KBM-7 (cell line): ENCODE measurements at places on chromosomes 3 and 15.
A peak's percentile ranks its signal among the peaks of the same experiment; 100 is the strongest.

- peak; percentile 62 for DNase-seq
Observed at GRCh38 chr15:83206526-83207008, 1.1 kb downstream of the HDGFL3 start.

DNA sequence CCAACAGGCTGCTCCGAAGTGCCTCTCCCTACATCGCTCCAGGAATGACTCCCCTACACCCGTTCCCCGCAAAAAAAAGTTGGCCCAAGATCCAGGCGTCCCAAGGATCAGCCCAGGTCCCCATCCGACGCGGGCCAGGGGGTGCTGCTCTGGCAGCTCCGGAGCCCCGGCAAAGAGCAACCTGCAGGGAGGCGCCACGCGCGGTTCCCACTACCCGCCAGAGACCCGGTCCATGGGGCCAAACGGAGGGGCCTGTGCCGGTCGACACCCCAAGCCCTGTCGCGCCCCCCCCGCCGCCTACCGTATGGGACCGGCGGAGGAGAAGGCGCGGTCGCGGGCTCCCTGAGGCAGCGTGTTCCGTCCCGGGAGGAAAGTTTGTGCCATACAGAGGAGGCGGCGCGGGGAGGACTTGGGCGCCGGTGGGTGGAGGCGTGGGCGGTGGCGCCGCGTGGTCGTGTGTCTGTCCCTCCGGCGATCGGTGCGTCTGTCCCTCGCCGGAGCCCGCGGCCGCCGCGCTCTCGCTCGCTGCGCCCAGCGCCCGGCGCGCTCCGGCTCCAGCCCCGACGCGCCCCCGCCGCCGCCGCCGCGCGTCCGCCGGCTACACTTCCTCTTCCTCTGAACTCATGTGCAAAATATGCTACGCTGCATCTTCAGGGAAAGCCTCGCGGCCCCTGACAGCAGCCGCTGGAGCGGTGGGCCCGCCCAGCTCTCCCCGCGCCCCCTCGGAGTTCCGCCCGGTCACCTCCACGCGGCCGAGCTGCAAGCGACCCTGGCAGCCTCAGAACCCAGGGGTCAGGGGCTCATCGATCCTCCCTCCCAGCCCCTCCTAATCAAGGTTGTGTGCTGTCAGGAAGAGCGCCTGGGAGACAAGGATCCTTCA is at the start of gene RFTN1:
Gene RFTN1, minus strand, starts transcription at position 559 of the 880 bp plus-strand sequence. CDS start 19,830 bp downstream, outside the sequence.
- peak; percentile 70 for DNase-seq

DNA sequence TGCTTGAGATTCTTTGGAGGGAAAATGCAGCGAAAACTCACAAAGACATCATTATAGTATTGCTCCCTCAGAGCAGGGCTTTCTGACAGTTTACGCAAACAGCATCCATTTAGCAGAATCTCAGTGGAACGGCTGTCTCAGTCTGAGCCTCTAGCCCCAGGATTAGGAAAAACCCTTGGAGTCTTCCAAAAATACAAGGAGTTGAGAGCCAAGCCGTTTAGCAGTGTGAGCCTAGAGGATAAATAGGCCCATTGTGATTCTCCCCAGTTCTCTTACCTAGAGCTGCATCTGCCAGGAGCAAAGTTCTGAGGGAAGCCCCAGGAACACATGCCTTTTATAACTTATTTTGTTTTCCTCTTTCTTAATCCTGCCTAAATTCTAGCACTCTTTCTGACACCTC is 359.6 kb downstream of the NTRK3 start:
- DNase-seq, result no peak

DNA sequence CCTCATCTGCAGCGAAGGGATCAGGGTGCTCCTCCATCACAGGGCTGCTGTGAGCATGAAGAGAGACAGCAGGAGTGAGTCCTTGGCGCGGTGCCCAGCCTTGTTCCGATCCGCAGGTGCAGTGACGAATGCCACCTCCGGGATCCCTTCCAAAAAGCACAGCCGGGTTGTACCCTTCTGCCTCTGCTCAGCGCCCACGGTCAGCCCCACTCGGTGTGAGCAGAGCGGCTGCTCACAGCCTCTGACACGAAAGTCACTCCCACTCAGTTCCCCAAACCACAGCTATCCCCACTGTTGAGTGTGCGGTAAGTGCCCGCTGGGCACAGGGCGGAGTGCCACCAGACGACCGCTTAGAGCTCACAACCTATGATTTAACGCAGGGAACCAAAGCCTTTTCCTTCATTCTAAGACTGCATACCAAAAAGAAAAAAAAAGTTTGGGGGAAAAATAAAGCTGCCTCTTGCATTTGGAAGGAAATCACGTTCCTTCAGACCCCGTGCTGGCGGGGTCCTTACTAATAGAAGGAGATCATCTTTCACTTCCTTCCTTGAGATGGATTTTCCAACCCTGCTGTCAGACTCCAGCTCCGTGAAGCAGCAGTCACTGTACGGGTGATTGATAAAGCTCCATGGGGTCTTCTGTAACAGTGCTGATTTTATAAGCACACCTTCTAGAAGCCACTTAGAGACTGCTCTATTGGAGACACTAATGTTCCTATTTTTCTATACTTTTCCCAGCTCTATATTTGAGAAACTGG is 34.7 kb upstream of the TUBGCP5 start:
- DNase-seq, result peak; percentile 38

- DNase-seq, result no peak
Observed at GRCh38 chr3:28376424-28376823, 27.8 kb upstream of the AZI2 start.

GRCh38 chr3:70053293-70053692 is 53.8 kb downstream of the SAMMSON start:
- DNase-seq, result no peak

DNA sequence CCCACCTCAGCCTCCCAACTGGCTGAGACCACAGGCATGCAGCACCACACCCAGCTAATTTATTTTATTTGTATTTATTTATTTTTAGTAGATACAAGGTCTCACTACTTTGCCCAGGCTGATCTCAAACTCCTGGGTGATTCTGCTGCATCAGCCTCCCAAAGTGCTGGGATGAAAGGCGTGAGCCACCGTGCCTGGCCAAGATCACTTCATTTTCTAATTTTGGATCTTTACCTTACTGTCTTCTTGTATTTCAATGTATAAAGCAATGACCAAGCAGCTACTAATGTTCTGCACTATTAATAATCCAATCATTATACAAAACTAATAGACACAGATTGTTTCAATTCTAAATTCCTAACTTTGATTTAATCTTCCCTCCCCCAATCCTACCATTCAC is 56.2 kb downstream of the LRRFIP2 start:
- DNase-seq, result no peak

DNA sequence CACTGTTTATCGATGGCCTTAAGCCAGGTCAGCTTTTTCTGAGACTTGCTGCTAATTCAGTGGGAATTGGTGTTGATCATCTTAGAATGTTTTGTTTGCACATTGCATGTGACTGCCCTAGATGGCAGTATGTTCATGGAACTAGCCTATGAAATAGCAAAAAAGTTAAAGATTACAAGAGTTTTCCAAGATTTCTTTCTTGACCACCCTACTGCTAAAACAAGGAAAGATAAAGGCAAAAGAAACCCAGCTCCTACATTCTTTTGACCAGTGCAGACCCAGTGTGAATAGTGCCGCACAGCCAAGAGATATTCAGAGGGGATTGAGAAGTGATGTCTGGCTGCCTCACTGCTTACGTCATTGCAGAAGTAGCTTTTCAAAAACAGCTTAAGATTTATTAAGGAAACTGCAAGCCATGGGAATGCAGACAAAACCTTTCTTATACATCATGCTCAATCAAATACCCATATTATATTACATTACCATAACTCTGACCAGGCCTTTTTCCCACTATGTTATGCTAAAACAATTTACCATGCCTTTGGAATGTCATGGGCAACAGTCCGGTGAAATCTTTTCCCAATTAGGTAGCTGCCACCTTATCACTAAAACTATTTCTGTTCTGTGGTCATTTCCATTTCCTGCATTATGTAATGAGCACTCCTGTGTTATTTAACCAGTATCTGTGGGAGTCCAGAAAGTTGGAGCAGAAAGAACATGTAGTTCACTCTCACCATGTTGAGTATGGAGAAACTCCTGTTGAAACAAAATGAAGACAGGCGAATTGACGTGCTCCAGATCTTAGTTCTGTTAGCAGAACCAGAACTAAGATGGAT is 6.0 kb downstream of the PHLDB2 start:
- DNase-seq, result no peak

DNA sequence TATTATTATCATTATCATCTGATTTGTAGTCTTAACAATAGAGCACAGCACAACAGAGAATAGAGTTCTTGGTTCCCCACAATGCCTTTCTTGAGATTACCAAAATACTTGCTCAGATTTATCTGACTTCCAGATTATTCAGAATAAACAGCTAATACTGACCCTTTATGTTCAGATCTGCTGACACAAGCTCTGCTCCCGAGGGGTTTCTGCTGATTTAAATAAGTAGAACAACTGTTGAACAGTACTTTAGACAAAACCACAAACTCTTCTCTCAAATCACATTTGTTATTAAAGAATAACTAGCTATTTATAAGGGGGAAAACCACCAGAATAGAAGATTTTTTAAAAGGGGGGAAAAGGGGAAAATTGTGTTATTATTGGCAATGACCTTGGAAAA is 380.2 kb upstream of the ATP11B start:
- DNase-seq, result no peak

DNA sequence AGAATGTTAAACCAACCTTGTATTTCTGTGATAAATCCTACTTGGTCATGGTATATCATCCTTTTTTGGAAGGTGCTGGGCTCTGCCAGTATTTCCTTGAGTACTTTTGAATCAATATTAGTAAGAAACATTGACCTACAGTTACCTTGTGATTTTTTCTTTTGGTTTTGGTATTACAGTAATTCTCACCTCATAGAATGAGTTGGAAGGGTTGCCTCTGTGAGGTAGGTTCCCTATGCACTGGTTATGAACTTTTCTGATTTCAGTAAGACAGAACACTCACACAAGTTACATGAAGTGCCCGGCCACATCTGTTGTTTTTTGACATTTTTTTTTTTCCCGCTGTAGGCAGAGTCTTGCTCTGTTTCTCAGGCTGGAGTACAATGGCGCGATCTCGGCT is 20.0 kb downstream of the PCCB start:
- DNase-seq, result no peak

DNA sequence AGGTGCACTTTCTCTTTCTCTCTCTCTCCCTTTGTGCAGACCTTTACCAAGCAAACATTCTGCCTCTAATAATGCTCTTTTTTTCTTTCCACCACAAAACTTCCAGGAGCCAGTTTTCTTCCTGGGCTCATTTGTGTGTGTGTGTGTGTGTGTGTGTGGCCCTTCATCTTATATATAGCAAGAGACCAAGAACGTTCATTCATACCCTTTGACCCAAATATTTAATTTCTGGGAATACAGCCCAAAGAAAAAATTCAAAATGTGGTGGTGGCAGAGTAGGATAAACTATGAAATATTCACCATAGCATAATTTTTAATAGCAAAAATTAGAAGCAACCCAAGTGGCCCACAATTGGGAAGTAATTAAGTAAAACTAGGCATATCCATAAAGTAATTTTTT is 398.9 kb downstream of the IGSF11 start:
- no peak for DNase-seq

GRCh38 chr3:144556392-144556791 is 584.8 kb downstream of the DIPK2A start:
- DNase-seq, result no peak

- no peak for DNase-seq
Observed at GRCh38 chr3:53824795-53825194, 21.4 kb downstream of the CHDH start.

- DNase-seq, result peak; percentile 44
Observed at GRCh38 chr3:154718053-154718452, 288.1 kb upstream of the GPR149 start.

DNA sequence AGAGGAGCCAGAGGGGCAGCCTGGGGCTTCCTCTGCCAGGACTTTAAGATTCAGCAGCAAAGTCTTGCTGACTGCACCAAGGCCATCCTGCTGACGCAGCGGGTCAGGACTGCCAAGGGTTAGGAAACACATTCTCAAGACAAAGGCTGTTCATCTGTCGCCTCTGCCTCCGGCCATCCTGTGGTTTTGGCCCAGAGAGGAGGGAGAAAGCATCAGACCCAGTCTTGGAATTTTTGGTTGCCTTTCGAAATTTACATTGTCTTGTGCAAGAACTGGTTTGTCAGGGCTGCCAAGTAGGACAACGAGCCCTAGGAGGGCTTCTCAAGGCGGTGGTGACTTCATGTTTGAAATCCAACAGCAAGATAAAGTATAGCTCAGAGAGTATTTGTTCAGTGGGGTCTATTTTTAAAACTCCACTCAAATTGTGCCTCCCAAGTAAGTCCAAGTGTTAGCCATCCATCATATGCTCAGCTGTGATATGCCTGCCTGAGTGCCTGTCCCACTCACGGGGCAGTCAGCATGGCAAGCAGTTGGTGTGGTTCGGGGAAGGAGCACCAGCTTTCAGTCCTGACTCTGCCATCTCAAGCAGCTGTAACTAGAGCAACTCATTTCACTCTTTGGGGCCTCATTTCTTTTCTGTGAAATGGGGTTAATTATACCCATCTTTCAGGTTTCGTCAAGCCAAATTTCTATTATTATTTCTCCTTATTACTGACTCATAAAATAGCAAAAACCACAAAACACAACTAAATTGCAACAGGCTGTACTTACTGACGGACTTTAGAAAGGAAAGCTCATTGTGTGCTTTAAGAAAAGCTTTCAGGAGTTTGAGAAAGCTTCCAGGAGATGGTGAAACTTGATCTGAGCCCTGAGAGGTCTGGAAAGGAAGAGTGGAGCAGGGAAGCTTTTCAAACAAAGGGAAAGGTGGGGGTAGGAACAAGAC is 42.4 kb upstream of the RHO start:
- DNase-seq, result no peak

GRCh38 chr3:113312416-113312815 is 101.1 kb downstream of the BOC start:
- no peak for DNase-seq

- no peak for DNase-seq
Observed at GRCh38 chr15:75594276-75594675, 15.2 kb upstream of the PTPN9 start.
